Omental fat pad (tissue), 4 donors: ENCODE measurements at places on chromosomes 3 and 15.

DNA sequence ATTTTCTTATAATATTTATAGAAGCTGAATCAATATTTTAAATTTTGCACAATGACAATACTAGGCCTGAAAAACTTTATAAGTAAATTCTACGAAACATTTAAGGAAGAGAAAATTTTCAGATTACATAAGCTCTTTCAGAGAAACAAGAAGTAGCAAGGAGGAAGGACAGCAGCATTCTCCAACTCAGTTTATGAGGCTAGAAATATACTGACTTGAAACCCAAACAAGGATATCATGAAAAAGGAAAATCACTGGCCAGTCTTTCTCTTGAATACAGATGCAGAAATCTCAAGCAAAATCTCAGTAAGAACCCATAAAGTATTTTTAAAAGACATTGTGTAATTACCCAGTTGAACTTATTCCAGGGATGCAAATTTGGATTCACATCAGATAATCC lies 121.3 kb downstream of the STAC start:
- DNase-seq = no peak

DNA sequence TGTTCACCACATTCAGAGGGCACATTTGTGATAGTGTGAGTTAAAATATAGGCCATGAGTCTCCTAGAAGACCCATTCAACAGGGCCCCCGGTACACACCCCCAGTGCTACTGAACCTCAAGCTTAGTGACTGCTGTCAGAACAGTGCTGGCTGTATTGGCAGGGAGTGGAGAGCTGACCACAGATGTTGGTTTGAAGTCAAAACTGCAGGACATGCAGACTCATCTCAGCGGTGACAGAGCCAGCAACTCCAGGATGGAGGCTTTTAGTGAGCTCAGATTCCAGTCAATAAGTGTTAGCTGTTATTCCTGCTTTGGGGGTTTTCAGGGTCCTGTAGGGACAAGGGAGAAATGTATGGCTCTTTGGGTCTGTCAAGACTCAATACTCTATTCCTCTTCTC lies 29.1 kb downstream of the PRR20G start:
- DNase-seq = no peak

- no peak for DNase-seq
Measured at GRCh38 chr3:8341821-8342247, 159.8 kb upstream of the LMCD1 start.

DNA sequence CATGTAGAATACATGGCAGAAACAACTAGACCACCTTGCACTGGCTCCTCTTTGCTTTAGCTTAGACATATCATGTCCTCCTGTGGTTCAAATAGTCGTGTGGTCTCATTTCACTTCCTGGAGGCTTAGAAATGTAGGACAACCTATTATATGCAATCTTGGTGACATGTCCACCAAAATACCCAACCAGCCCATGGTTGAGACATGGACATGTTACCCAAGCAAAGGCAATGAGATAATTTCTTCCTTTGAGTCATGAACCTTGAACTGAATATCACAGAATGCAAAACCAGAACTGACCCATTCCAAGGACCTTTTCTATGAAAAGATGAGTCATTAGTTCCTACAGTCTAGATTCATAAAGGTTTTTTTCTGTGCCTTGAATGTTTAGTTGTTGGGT lies 309.0 kb upstream of the MDFIC2 start:
- no peak for DNase-seq

DNA sequence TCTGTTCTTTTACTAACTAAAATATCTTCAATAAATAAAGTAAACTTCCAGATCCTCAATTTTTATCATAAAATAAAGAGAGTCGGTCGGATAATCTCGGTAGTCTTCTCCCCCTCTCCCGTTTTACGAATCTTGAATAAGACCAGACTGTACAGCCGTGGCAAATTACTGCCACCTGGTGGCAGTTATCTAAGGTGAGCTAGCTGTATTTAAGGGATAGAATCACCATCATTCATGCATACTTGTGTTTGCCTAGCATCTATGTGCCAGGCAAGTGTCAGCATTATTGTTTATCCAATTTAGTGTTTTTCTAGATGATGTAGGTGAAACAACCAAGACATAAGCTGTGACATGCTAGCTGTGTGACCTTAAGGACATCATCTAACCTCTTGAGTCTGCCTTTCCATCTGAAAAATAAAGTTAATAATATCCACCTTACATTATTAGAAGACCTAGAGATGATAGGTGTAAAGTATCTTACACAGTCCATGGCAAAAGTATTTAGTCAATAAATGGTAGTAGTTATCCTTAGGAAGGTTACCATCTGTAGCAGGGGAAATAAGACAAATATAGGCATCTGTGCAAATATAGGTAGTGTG lies 21.3 kb downstream of the DUT start:
- DNase-seq = no peak

DNA sequence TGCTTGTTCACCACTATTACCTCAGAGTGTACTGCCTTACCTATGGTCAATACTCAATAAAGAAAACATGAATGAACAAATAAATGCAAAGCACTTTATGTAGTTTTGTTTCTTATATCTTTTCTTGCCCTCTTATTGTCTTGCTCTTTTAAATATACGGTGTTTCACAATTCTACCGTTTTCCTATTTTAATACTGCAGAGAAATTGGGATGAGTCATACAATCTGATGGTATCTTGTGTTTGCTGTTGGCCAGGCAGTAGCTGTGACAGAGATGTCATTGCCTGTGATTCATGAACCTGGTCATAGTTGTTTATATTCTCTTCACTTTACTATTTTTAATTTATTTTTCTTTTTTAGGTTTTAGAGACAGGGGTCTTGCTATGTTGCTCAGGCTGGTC lies 48.3 kb downstream of the SERP1 start:
- DNase-seq = no peak

DNA sequence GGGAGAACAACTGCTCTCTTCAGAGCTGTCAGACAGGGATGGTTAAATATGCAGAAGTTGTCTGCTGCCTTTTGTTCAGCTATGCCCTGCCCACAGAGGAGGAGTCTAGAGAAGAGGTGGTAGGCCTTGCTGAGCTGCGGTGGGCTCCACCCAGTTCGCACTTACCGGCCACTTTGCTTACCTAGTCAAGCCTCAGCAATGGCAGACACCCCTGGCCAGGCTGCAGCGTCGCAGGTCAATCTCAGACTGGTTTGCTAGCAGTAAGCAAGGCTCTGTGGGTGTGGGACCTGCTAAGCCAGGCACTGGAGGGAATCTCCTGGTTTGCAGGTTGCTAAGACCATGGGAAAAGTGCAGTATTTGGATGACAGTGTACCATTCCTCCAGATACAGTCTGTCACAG lies 12.3 kb upstream of the TMEM45A start:
- no peak for DNase-seq
